Central memory CD8-positive, alpha-beta T cell (primary cell): ENCODE measurements at places on chromosomes 11 and 22.

GRCh38 chr11:34856251-34856650 is 59.9 kb downstream of the APIP start:
- DNase-seq: no peak

DNA sequence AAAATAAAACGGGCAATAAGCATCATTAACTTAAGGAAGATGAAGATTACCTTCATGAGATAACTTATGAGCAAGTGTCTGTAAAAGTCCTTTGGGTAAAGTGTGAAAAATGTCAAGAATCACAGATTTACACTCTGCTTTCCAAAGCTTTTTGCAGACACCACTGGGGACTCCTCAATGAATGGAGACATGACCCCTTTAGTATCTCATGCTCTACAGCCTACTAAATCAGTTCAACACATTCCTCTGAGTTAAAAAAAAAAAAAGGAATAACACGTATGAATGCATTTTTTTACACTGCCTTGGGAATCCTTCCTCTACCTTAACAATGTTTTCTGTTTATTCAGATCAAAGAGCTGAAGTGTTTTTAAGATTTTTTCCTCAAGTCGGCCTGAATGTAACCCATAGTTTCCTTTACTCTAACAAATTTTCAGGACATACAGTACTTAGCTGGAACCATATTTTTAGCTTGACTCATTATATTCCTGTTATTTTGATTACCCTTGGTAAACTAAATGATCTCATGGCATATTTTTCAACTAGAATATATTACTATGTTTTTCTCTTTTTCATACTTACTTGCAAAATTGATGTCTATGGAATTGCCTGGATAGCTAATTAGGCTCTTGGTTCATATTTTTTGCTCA is 25.9 kb upstream of the RAB30 start:
- no peak for DNase-seq

DNA sequence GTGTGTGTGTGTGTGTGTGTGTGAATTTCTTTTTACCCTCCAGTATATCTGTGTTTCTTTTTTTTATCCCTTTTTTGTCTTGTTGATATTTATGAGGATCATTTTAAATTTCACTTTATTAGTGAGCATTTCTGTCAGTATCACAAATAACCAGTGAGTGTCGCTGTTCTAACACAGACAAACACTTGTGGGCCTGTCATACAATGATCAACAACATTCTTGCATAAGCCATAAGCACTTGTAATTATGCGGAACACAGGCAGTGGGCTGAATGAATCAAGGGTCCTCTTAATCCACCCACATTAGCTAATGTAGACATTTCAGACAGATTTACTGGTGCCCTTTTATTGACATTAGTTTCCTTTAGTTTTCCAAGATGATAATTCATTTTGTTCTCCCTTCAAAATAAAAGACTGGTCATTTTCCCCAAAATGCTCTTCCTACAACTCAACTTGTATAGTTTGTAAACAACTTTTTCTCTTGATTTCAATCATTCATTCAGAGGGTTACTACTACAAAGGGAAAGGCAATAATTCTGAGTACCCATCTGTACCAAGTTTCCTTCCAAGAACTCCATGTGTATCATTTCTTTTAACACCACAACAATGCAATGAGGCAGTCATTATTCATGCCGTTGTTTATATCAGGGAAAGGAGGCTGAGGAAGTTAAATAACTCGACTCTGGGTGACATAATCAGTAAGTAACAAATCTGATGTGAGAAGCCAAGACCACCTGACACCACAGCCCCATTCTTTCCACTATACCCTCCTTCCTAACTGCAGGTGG is 34.5 kb upstream of the ANO3 start:
- DNase-seq: no peak

GRCh38 chr11:117734601-117735024 is 62.4 kb downstream of the DSCAML1 start:
- DNase-seq: no peak

GRCh38 chr11:31397239-31397834 is 27.7 kb downstream of the DNAJC24 start:
- no peak for DNase-seq

- no peak for DNase-seq
Measured at GRCh38 chr22:47190276-47190956, 428.0 kb downstream of the TBC1D22A start.

DNA sequence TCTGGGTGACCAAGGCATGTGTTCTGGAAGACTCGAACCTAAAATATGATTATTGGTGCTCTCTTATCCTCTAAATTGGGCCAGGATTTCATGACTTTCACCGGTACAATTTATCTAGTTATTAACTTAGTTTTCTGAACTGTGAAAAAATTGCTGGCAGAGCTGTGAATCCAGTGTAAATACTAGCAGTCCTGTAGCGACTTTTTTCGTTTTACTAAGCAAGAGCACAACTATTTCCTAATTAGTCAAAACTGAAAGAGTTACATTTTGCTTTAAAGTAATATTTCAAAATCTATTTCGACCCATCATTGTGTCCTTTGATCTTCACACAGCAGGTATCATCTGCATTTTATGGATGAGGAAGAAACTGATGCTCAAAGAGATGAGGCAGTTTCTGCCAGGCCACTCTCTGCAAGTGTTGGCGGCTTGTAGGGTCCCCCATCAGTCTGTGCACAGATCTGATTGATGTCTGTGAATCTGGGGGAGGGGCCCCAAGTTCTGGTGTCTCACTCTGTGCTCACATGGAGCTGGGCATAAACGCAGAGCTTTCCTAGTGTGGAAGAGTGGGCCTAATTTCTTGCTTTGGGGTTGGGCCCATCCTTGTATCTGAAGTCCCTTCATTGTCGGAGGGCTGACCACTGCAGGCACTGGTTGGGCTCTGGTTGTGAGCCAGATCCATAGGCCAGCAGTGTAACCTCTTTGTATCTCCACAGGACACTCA is 1.4 kb upstream of the TRMT2A start:
- DNase-seq: no peak

DNA sequence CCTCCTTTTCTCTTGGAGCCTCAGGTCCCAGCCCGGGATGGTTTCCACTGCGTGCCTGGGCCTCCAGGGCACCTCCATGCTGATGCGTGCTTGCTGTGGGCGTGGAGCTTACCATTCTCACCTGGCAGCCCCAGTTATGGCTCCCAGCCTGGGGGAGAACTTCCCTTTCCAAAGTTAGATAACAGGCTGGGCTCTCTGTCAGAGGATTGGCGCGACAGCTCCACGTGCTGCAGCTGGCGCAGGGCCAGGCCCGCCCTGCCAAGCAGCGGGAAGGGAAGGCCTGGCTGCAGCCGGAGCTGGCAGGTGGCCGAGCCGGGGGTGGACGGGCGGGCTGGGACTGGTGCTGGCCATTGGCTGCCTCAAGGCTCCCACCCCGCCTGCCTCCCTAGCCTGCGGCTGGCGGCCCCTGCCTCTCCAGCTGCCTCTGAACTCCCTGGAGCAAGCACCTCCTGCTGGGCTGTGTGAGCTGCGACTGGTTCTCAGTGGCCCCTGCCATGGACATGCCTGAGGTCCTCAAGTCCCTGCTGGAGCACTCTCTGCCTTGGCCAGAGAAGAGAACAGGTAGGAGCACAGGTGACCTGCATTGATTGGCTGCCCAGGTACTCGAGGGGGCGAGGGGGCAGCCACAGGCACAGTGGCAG is 14.6 kb upstream of the TEF start:
- no peak for DNase-seq

DNA sequence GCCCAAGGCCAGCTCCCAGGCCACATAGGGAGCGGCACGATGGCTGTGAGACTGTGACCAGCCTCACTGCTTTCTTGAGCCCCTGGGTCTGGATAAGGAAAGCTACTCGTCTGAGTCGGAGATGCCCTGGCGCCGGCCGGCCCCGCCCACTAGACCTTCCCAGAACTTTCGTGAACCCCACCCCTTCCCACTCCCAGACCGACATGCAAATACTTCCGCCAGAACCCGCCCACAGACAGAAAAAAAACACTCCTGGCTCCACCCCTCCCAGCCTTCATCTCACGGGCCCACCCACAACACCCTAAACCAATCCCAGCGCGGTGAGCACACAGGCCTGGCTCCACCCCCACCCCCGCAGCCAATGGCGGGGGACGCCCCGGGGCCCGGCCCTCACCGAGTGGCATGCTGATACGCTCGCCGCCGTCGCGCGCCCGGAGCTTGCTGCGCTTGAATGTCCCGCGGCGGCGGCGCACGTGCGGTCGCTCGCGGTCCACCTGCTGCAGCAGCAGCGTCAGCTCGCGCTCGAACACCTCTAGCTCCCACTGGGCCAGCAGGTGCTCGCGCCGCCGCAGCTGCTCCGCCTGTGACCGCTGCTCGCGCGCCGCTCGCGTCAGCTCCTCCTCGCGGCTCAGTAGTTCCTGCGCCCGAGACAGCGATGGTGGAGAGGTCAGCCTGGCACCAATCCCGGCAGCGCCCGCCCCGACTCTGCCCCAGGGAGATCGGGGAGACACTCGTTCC is 7.0 kb downstream of the MAP3K11 start:
- no peak for DNase-seq

GRCh38 chr11:31804312-31805036 is 6.6 kb downstream of the PAX6 start:
- DNase-seq: no peak

DNA sequence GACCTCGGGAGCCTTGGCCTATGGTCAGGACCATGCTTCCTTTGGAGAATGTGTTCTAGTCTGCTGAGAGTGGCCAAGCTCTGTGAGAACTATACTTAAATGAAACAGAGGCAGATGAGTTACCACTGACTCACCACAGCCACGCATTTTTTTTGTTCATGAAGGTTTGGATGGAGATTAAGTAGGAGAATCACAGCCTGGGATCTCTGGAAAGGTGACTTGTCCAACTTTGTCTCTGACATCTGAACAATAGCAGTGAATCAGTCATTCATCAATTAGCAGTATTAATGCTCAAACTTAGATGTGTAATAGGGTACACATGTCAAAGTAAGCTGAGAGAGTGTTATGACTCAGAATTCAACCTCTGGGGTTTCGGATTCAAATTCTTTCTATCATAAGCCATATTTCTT is 100.7 kb upstream of the ANO3 start:
- no peak for DNase-seq

DNA sequence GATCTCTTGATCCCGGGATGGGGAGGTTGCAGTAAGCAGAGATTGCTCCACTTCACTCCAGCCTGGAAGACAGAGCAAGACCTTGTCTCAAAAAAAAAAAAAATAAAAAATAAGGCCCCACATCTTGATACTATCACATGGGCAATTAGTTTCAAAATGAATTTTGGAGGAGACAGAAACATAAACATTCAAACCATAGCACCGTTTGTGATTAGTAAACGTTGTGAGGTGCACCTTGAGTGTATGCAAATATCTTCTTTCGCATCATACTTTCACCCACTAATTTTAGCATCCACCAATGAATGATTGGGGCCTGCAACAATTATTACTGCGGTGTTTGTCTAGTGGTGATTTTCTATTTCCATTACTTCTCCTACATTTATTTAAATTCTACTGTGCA is 11.0 kb upstream of the SPDYC start:
- DNase-seq: no peak

- DNase-seq: no peak
Measured at GRCh38 chr11:116225784-116226585, 546.8 kb downstream of the BUD13 start.

- DNase-seq: peak; percentile 23
Measured at GRCh38 chr11:62652161-62653006, 718 bp downstream of the INTS5 start.

DNA sequence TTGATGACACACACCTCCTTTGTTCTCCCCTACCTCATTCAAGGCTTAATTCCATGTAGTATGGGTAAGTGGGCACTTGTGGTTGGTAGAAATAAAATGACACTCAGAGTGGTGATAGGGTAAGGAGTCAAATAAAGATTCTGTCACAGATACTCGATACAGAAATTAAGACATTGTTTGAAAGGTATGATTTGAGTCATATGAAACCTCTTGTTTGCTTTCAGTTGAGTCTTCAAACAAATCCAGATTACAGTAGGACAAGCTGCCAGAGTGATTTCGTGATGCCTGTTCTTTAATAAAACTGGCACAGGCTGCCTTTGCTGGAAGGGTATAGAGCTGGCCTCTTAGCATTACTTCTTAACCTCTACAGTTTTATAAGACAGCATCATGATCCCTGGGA is 182.4 kb downstream of the SPON1 start:
- no peak for DNase-seq

DNA sequence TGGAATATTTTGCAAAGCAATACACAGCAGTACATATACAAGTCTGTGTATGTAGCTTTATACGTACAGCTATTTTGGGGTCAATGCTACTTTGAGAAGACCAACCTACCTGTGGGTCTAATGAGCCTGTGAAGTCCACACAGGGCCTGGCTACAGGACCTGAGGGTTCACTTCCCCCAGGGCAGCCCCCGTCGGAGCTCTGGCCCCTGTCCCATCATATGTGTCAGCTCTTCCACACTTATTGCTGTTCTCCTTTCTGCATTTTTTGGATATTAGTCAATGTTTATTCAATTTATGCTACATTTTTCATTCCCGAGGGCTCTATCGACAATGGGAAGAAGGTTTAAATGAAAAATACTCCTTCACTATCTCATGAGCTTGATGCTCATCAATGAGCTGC is 1473.6 kb downstream of the BRD1 start:
- no peak for DNase-seq

DNA sequence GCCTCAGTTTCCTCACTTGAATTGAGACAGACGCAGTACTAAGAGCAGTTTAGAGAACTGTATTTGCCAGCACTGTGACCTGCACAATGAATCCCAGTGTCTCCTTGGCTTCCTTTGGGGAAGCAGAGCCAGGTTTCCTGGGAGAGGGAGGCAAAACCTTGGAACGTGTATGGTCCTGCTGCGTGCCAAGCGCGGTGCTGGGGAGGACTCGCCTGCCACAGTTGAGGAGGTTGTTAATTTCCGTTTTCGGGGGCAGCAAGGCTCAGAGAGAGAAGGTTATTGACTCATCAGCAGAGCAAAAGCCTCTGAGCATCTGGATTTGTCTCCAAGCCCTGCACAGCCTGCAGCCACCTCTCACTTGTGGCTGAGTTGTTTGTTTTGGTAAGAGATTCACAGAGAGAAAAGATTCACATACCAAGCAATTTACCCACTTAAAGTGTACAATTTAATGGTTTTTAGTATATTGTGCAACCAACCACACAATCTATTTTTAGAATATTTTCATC is 10.8 kb downstream of the SYT12 start:
- no peak for DNase-seq

DNA sequence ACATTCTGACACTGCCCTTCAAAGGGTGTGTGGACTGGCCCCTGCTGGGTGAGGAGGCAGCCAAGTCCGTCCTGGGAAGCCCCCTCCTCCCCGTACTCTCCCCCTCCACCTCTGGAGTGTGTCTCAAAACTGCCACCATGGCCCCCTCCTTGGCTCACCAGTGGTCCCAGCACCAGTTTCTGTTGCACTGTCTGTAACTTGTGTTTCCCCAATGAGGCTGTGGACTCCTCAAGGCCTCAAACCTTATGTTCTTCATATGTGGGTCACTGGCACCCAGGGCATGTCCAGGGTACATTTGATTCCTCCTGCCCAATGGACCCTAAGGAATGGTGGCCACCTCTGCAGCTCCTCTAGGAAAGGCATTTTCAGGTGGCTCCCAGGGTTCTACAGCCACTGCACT is 6.6 kb upstream of the NPTXR start:
- DNase-seq: no peak

- no peak for DNase-seq
Measured at GRCh38 chr11:105754716-105755115, 144.8 kb downstream of the GRIA4 start.
